ENCODE measurements at places on chromosomes 5 and 9. TPM values are rescaled to one million over a fixed set of nuclear protein-coding genes. Genes with fewer than 3 reads are reported as not detected.

DNA sequence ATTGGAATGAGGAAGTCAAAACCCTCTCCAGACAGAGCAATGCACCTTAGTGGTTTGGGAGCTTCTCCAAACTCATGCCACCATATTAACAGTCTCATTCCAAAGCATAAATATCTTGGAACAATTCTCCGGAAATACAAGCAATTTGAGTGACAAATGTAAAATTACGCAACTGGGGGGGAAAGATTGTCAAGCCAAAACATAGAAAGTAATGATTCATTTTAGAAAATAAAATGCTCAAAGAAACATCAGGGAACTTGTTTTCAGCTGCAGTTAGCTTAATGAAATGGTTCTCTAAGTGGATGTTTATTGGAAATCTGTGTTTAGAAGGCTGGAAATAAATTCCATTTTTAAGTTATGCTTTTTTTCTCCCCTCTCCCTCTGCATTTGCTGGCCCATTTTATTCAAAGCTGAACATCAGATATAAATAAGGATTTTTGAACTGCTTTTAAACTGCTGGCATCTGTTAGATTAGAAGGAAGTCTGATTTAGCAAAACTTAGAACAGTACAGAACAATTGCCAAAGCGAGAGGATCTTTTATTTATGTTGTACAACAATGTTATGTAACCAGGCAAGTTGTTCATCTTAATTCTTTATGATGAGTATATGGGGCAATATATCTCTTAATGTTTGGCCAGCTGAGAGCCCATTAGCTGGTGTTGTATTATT, 551.9 kb downstream of the PRELID2 start:
- no peaks in the 10 kb centered on the region for H3K27me3 ChIP-seq
- H3K4me3 ChIP-seq: no peak overlapping the region
- H3K4me1 ChIP-seq: no peaks in the 10 kb centered on the region
- H3K36me3 ChIP-seq: no peaks in the 10 kb centered on the region
- no peak overlapping the region for H3K27ac ChIP-seq
- no peak for DNase-seq

The CMBL gene
- total RNA-seq: 1.5 TPM

DNA sequence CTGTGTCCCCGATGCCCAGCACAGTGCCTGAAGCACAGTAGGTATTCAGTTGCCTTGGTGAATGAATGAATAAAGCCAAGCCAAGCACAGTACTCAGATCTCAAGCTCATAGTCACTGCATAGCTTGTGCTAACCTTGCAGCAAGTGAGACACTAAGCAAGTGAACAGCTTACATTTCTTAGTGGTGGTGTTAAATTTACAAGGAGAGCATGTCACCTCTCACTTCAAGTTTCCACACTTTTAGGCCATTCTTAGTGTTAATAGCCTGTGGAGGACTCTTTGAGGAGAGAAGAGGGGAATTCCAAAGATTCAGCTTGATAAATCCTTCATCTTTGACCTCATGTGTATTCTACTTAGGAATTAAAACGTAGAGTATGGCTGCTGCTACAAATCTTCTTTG, 104.7 kb downstream of the C9orf152 start:
- no peak overlapping the region for H3K4me3 ChIP-seq
- H3K4me1 ChIP-seq: peaks cover 16% of the 10 kb centered on the region
- H3K27ac ChIP-seq: no peak overlapping the region
- no peaks in the 10 kb centered on the region for H3K36me3 ChIP-seq
- H3K27me3 ChIP-seq: no peaks in the 10 kb centered on the region
- DNase-seq: no peak

The SH3RF2 gene
- total RNA-seq: 58.6 TPM

DNA sequence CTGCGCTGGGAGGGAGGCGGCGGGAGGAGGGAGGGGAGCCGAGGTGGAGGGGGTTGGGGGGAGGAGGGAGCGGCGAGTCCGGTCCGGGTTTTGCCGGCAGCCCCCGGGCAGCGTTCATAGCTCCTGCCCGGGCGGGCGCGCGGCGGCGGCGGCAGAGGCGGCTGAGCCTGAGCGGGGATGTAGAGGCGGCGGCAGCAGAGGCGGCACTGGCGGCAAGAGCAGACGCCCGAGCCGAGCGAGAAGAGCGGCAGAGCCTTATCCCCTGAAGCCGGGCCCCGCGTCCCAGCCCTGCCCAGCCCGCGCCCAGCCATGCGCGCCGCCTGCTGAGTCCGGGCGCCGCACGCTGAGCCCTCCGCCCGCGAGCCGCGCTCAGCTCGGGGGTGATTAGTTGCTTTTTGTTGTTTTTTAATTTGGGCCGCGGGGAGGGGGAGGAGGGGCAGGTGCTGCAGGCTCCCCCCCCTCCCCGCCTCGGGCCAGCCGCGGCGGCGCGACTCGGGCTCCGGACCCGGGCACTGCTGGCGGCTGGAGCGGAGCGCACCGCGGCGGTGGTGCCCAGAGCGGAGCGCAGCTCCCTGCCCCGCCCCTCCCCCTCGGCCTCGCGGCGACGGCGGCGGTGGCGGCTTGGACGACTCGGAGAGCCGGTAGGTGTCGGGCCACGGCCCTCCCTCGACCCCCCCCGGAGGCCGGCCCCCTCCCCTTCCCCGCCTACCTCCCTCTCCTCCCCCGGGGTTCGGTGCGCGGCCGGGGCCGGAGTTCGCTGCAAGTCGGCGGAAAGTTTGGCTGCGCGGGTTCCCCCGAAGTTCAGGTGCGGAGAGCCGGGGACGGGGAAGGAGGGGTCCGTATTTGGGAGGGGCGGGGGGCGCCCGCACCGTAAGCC, at the start of gene CXXC5:
Gene CXXC5, plus strand, starts transcription at position 145 of the 877 bp plus-strand sequence. CDS start 32,175 bp downstream, outside the sequence.
- peaks cover 44% of the 10 kb centered on the region for H3K4me1 ChIP-seq
- no peaks in the 10 kb centered on the region for H3K36me3 ChIP-seq
- peak within 1 kb of the TSS; percentile 80 for H3K4me3 ChIP-seq
- no peak for DNase-seq
- peak within 1 kb of the TSS; percentile 85 for H3K27ac ChIP-seq

DNA sequence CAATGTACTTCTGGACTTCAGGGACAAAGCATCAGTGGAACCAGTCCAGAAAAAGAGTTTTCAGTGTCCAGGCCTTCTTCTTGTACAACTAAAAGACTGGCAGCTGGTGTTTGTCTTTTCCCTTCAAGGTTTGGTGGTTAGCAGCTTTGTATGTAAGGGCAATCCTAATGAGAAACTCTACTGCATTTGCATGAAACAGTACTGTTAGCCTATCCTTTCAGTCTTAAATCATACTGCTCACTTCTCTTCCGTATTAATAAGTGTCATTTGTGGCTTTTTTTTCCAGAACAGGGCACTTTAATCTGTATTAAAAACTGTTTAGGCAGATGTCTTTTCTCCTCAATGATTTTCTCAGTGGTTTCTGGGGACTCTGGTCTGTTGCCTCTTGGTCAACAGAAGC, 48.9 kb downstream of the FAM174A start:
- no peak overlapping the region for H3K27ac ChIP-seq
- peaks cover 42% of the 10 kb centered on the region for H3K36me3 ChIP-seq
- no peak for DNase-seq
- no peak overlapping the region for H3K4me3 ChIP-seq

Measured in esophagus squamous epithelium (tissue), 5 donors.